Activated naive CD4-positive, alpha-beta T cell treated with anti-CD3 and anti-CD28 coated beads for 36 hours (primary cell): ENCODE measurements at places on chromosomes 1 and 21. TPM values are rescaled to one million over a fixed set of nuclear protein-coding genes. Genes with fewer than 3 reads are reported as not detected.

The TMPRSS3 gene
- total RNA-seq: 10.9 TPM

The DTL gene
- total RNA-seq: 121 TPM

The CCDC30 gene
- 2.1 TPM for total RNA-seq

The CXADR gene
- total RNA-seq: 0.52 TPM

The KCNN3 gene
- total RNA-seq: 0.25 TPM

The ANGPTL3 gene
- total RNA-seq: not detected

The RPL5 gene
- total RNA-seq: 1,819 TPM

The RGS13 gene
- not detected for total RNA-seq

The NPHS2 gene
- total RNA-seq: not detected

The HAO2 gene
- total RNA-seq: not detected

The PRAMEF10 gene
- total RNA-seq: not detected

The OR2L5 gene
- total RNA-seq: not detected

The MYOG gene
- not detected for total RNA-seq
